ENCODE measurements at places on chromosomes 13 and 19. TPM values are rescaled to one million over a fixed set of nuclear protein-coding genes. Genes with fewer than 3 reads are reported as not detected.

The NTF4 gene
- total RNA-seq = 3.9 TPM

The PROSER1 gene
- 40.9 TPM for total RNA-seq

The ACER1 gene
- total RNA-seq = not detected

The FFAR1 gene
- total RNA-seq = 2.1 TPM

The MAP4K1 gene
- total RNA-seq = 16.8 TPM

DNA sequence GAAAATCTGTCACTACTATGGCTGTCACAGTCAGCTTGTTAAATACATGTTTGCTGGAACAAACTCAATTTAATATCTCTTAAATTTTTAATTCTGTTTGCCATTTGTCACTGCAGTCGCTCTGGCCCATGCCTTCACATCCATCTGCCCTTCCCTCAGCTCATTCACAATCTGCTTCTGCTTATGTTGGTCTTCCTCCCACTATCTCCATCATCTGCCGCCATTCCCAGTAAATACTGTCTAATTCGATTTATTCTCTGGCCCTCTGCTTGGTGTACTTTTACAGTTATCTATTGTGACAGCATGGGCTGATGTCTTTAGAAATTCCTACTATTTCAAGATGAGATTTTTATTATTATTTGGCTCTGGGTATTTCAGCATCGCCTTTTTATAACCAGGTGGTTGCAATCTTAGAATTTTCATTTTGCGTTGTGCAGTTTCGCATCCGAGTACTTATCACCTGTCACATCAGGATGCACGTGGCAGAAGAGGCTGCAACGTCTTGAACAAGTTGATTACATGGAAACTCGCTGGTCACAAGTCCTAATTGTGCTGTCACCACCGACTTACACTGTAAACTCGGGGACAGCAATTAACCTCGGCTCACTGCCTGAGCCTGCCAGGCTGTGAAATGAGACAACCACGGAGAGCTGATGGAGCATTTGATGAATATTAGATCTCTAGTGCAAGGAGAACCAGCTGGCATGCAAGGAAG lies 158.4 kb downstream of the MYO16 start:
- no peak for DNase-seq
- no peak overlapping the region for H3K4me3 ChIP-seq
- no peaks in the 10 kb centered on the region for H3K36me3 ChIP-seq
- no peaks in the 10 kb centered on the region for H3K4me1 ChIP-seq
- H3K27me3 ChIP-seq = no peaks in the 10 kb centered on the region
- no peak overlapping the region for H3K27ac ChIP-seq

- peaks cover 15% of the 10 kb centered on the region for H3K36me3 ChIP-seq
- H3K27me3 ChIP-seq = no peaks in the 10 kb centered on the region
- H3K4me1 ChIP-seq = no peaks in the 10 kb centered on the region
- H3K27ac ChIP-seq = no peak overlapping the region
- no peak overlapping the region for H3K4me3 ChIP-seq
- no peak for DNase-seq
These were observed 63.4 kb downstream of the SMARCA4 start for GRCh38 chr19:11024259-11024658.

- peak overlapping the region; percentile 13 for H3K4me3 ChIP-seq
- no peaks in the 10 kb centered on the region for H3K27me3 ChIP-seq
- peaks cover 5% of the 10 kb centered on the region for H3K36me3 ChIP-seq
- peak overlapping the region; percentile 7 for H3K27ac ChIP-seq
- H3K4me1 ChIP-seq = peaks cover 20% of the 10 kb centered on the region
- no peak for DNase-seq
These were observed 472.7 kb downstream of the DIAPH3 start for GRCh38 chr13:59690857-59691500.

- no peak overlapping the region for H3K4me3 ChIP-seq
- no peaks in the 10 kb centered on the region for H3K27me3 ChIP-seq
- H3K27ac ChIP-seq = peak overlapping the region; percentile 4
- no peaks in the 10 kb centered on the region for H3K36me3 ChIP-seq
These were observed 4.3 kb downstream of the NANOS3 start for GRCh38 chr19:13881251-13881691.

GRCh38 chr13:82070416-82070815 lies 1729.5 kb upstream of the SPRY2 start:
- H3K4me1 ChIP-seq = no peaks in the 10 kb centered on the region
- no peaks in the 10 kb centered on the region for H3K27me3 ChIP-seq
- no peak for DNase-seq
- H3K4me3 ChIP-seq = no peak overlapping the region
- no peak overlapping the region for H3K27ac ChIP-seq

- peaks cover 7% of the 10 kb centered on the region for H3K4me1 ChIP-seq
- H3K36me3 ChIP-seq = no peaks in the 10 kb centered on the region
- no peak for DNase-seq
- no peak overlapping the region for H3K27ac ChIP-seq
- no peaks in the 10 kb centered on the region for H3K27me3 ChIP-seq
- H3K4me3 ChIP-seq = peak overlapping the region; percentile 71
These were observed 2.3 kb upstream of the ZNF837 start for GRCh38 chr19:58382997-58383603.

- peak overlapping the region; percentile 84 for H3K27ac ChIP-seq
- DNase-seq = no peak
- H3K4me3 ChIP-seq = peak overlapping the region; percentile 86
- H3K4me1 ChIP-seq = peaks cover 12% of the 10 kb centered on the region
- H3K36me3 ChIP-seq = peaks cover 4% of the 10 kb centered on the region
These were observed 1.0 kb upstream of the CHAMP1 start for GRCh38 chr13:114313061-114313860.

DNA sequence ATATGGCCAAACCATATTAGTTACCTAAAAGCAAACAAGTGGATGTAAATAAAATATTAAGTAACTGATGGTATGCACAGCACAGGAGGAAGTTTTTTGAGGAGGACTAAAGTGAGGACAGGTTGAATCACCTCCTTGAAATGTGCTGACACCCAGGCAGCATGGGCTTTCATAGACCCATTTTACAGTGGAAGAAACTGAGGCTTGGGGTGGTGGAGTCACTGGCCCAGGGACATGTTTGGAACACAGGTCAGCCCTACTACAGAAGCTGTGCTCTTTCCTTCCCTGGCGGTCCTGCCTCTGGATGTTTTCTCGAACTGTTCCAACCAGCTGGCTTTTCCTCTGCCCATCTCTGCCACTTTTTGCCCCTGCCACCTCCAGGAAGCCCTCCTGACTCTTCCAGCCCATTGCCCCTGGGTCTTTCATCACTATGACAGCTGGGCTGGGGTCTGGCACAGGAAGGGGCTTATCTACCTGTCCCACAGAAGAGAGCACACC lies 11.2 kb upstream of the PTPRS start:
- DNase-seq = no peak
- no peak overlapping the region for H3K27ac ChIP-seq
- peaks cover 8% of the 10 kb centered on the region for H3K27me3 ChIP-seq
- H3K4me1 ChIP-seq = peaks cover 6% of the 10 kb centered on the region
- H3K36me3 ChIP-seq = no peaks in the 10 kb centered on the region
- no peak overlapping the region for H3K4me3 ChIP-seq

DNA sequence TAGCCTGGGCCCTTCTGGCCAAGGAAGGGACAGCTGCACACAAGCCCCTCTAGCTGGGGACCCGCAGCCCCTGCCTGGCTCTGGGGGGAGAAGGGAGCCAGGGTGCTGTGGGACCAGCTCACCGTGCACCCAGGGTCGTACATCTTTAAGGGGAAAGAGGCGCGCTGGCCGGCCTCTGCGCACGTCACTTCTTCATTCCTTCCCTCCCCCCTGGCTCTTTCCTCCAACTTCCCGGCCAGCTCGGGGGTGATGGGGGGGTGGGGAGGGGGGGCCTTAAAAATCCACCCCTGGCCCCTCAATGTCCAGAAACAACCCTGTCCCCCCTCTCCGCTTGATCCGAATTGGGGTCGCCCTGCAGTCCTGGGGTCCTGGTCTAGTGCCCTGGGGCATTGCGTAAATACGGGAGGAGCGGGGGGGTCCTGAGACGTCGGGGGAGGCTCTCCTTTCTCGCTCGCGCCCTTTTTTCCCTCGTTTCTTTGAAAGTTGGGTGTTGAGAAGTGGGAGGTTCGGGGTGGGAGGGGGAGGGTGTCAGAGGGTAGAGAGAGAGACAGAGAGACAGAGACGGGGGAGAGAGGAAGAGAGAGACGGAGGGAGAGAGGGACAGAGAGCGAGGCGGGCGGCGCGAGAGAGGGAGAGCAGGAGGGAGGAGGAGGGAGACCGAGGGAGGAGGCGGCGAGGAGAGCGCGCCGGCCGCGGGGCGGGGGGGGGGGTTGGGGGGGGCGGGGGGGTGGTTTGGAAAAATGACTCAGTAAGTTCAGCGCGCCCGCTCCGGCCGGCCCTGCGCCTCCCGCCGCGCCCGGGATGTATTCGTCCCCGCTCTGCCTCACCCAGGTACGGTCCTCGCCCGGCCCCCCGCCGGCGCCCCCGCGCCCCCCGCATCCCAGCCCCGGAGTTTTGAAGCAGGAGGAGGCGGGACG lies at the start of gene NFIC:
NFIC (plus strand) TSS at position 748 of the 917 bp plus-strand sequence; CDS start at position 802, 54 bp downstream.
- H3K27ac ChIP-seq = peak within 1 kb of the TSS; percentile 11
- no peaks in the 10 kb centered on the region for H3K36me3 ChIP-seq
- H3K4me3 ChIP-seq = peak within 1 kb of the TSS; percentile 76
- H3K27me3 ChIP-seq = peaks cover 82% of the 10 kb centered on the region
- no peak for DNase-seq

GRCh38 chr13:25276748-25277147 lies 10.5 kb downstream of the MTMR6 start:
- no peak overlapping the region for H3K27ac ChIP-seq
- no peak for DNase-seq
- peaks cover 7% of the 10 kb centered on the region for H3K36me3 ChIP-seq
- no peaks in the 10 kb centered on the region for H3K27me3 ChIP-seq

- H3K27ac ChIP-seq = peak overlapping the region; percentile 83
- no peak for DNase-seq
- H3K36me3 ChIP-seq = peaks cover 11% of the 10 kb centered on the region
- no peaks in the 10 kb centered on the region for H3K4me1 ChIP-seq
These were observed 412 bp downstream of the ZNF528 start for GRCh38 chr19:52398081-52398441.

- H3K27ac ChIP-seq = no peak overlapping the region
- peaks cover 42% of the 10 kb centered on the region for H3K4me1 ChIP-seq
- DNase-seq = no peak
- H3K4me3 ChIP-seq = no peak overlapping the region
- no peaks in the 10 kb centered on the region for H3K27me3 ChIP-seq
These were observed 1256.5 kb downstream of the EFNB2 start for GRCh38 chr13:105278943-105279381.

GRCh38 chr13:111611651-111612050 lies 291.2 kb downstream of the TEX29 start:
- DNase-seq = no peak
- H3K27me3 ChIP-seq = peaks cover 19% of the 10 kb centered on the region
- no peaks in the 10 kb centered on the region for H3K4me1 ChIP-seq
- no peak overlapping the region for H3K27ac ChIP-seq
- H3K36me3 ChIP-seq = no peaks in the 10 kb centered on the region
